ENCODE measurements at places on chromosomes 16 and 17.

GRCh38 chr16:70760221-70760620 lies 40.7 kb downstream of the VAC14 start:
- DNase-seq, result no peak

- DNase-seq, result peak; percentile 38
Measured at GRCh38 chr16:81478876-81479511, 34.4 kb downstream of the CMIP start.

GRCh38 chr17:320139-320538 lies 32.5 kb downstream of the RPH3AL start:
- no peak for DNase-seq

GRCh38 chr16:73846356-73846755 lies 450.3 kb upstream of the PSMD7 start:
- peak; percentile 30 for DNase-seq

GRCh38 chr17:1969712-1970111 lies 55.4 kb downstream of the RTN4RL1 start:
- DNase-seq, result no peak

- no peak for DNase-seq
Measured at GRCh38 chr17:77772461-77772897, 186.0 kb upstream of the TNRC6C start.

- DNase-seq, result no peak
Measured at GRCh38 chr16:8847623-8848022, 21.2 kb downstream of the CARHSP1 start.

- peak; percentile 93 for DNase-seq
Measured at GRCh38 chr17:17822189-17822588, 14.6 kb downstream of the SREBF1 start.

DNA sequence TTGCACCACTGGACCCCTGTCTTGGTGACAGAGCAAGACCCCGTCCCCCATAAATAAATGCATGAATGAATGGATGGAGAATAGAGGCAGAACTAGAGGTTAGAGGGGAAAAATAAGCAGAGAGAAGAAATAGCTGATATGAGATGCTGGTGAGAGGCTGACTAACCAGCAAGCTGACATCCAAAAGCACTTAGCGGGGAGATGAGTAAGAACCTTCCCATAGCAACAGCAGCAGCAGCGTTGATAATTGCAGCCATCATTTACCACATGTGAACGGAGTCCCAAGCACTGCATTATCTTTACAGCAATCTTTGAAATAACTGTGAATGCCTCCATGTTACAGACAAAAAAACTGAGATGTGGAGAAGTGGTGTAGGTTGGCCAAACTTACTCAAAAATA lies 777.3 kb upstream of the EEF2KMT start:
- no peak for DNase-seq

GRCh38 chr16:74169687-74170376 lies 126.8 kb upstream of the PSMD7 start:
- DNase-seq, result no peak
